ENCODE measurements at places on chromosomes 3 and 15.
A peak's percentile ranks its signal among the peaks of the same experiment; 100 is the strongest.

DNA sequence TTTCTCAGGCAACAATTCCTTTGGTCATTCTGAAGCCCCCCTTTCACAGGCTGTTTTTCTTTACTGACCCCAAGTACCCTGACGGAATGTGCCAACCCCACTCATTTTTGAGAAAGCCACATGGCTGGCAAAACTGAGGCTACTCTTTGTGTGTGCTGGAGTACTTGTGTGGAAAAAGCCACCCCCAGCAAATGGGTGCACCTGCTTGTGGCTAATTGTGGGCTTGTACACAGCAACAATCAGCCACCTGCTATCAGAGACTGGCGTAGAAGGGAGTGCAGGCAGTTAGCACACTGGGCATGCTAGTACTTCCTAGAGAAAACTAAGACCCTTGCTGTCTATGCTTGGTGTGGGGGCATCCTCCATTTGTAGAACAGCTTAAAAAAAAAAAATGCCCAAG is 110.1 kb upstream of the LMOD3 start:
- DNase-seq = no peak

GRCh38 chr15:80931191-80931590 is 58.4 kb downstream of the MESD start:
- DNase-seq = no peak

DNA sequence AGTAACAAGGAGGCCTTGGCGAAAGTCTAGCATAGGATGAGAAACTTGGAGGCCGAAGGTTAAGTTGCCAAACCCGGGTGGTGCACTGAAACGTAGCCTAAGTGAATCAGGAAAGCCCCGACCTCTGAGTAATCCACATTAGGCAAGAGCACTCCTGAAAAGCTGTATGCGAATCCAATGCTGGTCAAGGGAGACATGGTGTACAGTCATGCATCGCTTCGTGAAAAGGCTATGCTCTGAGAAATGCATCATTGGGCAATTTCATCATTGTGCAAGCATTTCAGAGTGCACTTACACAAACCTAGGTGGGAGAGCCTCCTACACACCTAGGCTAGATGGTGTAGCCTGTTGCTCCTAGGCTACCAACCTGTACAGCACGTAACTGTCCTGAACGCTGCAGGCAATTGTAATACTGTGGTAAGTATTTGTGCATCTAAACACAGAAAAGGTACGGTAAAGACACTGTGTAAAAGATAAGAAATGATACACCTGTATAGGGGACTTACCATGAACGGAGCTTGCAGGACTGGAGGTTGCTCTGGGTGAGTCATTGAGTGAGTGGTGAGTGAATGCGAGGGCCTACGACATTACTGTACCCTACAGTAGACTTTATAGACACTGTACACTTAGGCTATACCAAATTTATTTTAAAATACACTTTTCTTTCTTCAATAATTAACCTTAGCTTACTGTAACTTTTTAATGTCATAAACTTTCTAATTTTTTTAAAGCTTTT is 222.5 kb downstream of the SHQ1 start:
- DNase-seq = no peak

DNA sequence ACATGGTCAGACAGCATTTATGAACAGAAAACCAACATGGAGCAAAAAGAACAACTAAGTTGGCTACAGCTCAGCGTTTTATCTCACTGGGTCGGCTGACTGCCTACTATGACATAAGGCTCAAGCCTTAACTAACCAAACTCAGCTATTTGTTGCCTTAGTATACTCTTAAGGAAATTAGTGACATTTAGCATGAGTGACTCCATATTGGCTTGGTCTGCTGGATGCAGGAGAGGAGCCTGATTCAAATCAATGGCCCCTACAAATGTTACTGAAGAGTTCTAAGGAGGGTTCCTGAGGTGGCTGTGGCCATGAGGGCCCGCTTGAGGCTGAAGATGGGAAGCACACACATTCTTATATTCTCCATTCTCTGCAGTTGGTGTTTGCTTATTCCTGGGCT is 20.1 kb upstream of the ALDH1L1 start:
- DNase-seq = no peak

GRCh38 chr3:99895131-99895696 is 77.6 kb downstream of the CMSS1 start:
- DNase-seq = no peak

DNA sequence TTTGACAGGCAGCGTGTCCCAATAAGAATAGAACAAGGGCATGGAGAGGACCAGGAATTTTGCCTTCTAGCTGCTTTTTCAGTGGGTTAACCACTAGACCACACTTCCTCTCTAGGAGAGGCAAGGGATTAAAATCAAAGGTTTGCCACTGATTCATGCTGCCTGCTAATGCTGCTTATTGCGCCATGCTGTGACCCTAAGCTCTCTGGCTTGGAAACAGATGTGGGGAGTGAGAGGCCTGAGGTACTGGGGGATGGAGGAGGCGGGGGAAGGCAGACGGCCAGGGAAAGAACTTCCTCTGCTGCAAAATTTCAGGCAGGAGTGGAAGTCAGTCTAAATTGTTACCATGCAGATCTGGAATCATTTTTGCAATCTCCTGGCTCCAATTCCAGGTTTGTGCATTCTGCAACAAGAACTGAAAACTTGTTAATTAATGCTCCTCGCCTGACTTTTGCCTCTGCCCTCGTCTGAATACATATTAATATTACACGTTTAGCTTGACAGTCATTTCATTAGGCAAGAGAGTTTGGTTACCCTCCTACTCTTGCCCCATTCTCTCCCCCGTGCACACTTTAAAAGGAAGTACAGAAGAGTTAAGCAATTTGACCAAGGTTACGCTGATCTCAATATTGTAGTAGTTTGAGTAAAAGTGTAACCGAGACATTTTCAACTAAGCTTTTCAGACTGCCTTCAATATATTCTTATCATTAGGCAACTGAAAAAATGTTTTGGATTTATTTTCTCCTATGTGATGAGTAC is 121.7 kb upstream of the SPRED1 start:
- DNase-seq = peak; percentile 30

DNA sequence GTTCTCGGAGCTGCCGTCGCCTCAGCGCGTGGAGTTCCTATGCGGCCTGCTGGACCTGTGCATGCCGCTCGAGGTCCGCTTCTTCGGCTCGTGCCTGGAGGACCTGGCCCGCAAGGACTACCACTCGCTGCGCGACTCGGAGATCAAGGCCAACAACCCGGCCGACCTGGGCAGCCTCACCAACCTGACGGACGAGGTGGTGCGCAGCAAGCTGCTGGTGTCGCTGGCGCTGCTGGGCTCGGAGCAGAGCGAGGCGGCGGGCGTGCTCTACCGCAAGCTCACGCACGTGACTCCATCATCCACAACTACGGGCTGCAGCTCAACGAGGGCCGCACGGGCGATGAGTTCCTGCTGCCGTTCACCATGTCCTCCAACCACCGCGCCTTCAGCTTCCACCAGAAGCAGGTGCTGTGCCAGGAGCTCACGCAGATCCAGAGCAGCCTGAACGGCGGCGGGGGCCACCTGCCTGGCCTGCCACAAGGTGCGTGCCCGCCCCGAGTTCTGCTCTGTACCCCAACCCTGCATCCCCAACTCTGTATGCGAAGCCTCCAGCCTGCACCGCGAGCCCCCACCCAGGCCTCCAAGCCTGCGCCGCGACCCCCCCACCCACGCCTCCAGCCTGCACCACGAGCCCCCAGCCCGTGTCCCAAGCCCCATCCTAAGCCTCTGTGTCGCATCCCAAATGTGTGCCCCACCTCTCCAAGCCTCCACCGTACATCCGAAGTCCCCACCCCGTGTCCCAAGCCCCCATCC is 178.2 kb downstream of the OR4M2 start:
- no peak for DNase-seq

DNA sequence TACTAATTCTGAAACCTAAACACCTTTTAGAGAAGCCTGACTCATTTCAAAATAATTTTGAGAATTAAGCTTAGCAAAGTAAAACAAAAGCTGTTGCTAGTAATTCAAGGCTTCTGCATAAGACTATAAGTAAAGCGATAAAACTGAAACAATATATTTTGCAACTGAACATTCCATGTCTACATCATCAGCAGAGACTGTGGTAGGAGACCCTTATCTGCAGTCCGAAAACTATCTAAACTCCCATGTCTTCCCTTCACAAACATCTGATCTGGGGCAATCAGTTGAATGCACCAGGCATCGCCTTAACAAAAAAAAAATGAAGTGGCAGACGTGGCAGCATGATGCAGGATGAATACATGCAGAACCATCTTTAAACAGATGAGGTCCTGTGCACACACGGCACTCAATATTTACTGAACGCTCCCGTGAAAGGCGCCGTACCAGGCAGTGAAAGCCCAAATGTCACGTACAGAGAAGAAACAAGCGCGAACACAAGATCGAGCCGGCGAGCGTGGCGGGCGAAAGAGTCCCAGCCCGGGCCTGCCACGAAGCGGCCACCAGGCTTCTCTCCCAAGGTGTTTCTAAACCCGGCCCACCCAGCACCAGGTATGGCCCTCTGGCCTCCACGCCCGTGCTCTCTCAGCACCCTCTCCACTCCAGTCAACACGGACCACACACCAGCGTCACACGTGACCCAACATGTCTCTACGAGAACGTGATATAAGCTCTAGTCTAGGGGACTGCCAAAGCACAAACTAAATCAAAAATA is 63.0 kb downstream of the CHSY1 start:
- DNase-seq = peak; percentile 75

- DNase-seq = no peak
Measured at GRCh38 chr3:13927295-13927694, 47.4 kb upstream of the WNT7A start.

- DNase-seq = no peak
Measured at GRCh38 chr3:25397150-25397549, 30.9 kb upstream of the RARB start.

DNA sequence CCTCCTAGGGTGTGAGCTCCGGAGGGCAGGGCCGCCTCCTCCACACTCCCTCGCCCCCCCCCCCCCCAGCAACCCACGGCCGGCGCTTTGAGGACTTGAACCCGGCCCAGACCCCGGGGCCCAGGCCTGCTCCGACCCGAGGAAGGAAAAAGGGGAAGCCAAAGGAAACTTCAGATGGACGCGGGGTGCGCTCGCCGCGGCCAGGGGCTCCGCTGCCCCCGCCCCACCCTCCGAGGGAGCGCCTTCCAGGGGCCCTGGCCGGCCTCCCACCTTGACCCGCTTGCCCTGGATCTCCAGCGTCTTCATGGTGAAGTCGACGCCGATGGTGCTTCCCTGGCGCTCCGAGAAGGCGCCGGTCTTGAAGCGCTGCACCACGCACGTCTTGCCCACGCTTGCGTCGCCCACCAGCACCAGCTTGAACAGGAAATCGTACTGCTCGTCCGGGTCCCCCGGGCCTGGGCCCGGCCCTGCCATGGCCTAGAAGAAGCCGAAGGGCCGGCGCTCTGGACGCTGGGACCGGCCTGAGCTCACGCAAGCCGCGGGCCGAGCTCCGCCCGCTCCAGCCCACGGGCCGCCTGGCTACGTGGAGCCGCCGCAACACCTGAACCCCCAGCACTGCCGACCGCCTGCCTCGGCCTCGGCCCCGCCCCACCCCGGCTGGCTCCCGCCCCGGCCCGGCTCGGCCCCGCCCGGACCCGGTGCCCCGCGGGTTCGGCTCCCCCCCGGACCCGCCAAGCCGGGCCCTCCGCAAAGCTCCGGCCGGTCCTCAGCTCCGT is 400 bp downstream of the RAB43 start:
- DNase-seq = peak; percentile 42

DNA sequence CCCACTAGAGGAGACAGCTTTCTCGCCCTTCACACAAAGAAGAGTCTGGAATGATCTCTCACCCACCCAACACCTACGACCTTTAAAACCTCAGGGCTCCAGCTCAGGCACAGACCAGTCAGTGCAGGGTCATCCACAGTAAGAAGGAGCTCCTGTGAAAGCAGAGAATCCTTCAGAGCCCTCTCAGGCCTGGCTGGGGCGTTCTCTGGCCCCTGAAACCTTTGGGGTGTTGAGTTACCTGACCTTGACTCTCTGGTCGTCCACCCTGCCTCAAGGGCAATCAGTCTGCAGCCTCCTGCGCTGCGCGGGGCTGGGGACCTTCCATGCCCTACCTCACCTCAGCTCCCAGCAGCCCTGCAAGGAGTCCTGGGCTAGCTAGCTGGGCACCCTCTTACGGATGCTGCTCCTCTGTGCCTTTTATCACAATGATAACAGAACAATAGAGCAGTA is 106.2 kb downstream of the ADCY5 start:
- no peak for DNase-seq

DNA sequence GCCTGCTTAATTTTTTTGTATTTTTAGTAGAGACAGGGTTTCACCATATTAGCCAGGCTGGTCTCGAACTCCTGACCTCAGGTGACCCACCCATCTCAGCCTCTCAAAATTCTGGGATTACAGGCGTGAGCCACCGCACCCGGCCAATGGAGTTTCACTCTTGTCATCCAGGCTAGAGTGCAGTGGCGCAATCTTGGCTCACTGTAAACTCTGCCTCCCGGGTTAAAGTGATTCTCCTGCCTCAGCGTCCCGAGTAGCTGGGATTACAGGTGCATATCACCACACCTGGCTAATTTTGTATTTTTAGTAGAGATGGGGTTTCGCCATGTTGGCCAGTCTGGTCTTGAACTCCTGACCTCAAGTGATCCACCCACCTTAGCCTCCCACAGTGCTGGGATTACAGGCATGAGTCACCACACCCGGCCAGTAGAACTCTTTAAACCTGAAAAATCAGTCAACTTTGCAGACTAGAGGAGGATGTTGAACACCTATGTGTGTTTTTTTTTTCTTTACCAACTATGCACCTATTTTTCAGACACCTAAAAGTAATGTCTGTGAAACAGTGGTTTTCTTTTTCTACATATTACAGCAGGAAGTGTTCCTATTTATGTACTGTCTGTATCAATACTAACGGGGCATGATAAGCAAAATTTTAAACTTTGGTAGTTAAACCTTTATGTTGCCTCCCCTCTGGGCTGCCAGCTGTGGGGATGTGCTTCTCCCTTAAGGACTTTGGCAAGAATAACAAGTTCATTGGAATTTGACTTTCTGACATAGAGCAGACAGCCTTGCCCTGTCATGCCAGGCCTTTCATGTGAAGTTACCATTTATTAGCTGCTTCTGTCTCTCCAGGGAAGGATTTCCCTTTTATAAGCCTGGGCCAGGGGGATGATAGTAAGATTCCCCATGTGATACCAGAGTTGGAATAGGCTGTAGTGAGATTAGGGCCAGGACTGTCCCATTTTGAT is 8.1 kb downstream of the ARIH2 start:
- DNase-seq = no peak

DNA sequence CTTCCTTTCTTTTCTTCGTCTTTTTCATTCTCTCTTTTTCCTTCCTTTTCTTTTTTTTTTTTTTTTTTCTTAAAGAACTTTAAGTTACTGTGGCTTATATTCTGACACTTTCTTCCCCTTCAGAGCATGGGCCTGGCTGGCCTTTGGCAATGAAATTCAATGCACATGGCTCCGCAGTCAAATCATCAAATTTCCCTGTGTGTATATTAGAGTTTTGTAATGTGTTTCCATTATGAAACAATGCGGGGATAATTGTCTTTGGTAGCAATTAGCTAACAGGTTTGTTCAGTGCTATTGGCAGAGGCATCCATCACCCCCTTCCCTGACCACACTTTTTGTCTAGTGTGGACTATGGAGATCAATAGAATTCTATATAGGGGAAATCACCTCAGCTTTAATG is 80.5 kb downstream of the CDIN1 start:
- no peak for DNase-seq

DNA sequence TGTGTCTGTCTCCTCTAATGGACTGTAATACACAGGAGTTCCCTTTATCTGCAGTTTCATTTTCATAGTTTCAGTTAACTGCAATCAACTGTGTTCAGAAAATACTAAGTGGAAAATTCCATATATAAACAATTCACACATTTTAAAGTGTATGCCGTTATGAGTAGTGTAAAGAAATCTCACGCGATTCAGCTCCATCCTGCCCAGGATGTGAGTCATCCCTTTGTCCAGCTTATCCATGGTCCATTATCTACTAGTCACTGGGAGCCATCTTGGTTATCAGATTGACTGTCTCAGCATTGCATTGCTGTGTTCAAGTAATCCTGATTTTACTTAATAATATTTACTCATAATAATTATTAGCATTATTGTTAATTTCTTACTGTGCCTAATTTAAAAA is 14.5 kb downstream of the ZPLD1 start:
- no peak for DNase-seq

Measured in GM13977 (cell line).